ENCODE measurements at places on chromosomes 16 and 17. TPM values are rescaled to one million over a fixed set of nuclear protein-coding genes. Genes with fewer than 3 reads are reported as not detected.

DNA sequence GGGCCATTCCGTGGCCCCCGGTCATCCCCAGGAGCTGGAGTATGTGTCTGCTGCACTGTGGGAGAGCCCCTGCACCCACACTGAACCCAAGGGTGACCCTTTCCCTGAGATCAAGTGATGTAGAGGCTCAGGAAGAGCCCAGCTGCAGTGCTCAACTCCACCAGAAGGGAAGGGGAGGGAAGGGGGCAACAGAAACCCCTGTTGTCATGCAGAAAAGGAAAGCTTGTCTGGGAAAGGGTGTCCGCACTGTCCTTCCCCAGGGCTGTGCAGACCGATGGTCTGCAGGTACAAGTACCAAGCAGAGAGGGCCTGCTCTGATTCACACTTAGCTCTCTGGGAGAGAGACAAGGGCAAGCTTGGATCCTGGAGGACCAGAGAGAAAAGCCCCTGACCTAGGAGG is 45.7 kb upstream of the TOB1 start:
- DNase-seq: no peak

- no peak for DNase-seq
These were observed 2.0 kb downstream of the C16orf87 start for GRCh38 chr16:46828943-46829342.

DNA sequence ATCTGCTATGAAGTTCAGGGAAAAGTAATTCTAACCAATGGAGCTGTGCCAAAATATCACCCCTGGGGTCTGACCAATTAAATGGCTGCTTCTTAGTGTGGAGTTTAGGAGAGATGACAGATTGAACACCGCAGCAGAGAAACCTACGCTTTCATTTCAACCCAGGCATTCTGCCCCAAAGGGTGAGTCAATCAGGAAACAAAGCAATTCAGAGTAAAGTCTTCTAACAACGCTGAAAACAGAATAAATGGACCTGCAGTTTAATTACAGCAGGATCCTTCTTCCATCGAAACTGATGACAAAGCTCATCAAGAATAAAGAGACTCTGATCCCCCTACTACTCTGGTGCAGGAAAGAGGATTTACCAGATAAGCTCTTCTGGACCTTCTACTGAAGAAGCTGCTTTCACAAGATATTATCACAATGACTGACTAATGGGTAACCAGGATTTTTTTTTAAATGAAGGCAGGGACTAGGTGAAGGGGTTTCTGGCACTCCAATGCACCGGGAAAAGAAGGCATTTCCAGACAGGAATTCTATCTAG is 16.7 kb downstream of the RFFL start:
- no peak for DNase-seq

C1QTNF1 gene
- 16.7 TPM for total RNA-seq

DNA sequence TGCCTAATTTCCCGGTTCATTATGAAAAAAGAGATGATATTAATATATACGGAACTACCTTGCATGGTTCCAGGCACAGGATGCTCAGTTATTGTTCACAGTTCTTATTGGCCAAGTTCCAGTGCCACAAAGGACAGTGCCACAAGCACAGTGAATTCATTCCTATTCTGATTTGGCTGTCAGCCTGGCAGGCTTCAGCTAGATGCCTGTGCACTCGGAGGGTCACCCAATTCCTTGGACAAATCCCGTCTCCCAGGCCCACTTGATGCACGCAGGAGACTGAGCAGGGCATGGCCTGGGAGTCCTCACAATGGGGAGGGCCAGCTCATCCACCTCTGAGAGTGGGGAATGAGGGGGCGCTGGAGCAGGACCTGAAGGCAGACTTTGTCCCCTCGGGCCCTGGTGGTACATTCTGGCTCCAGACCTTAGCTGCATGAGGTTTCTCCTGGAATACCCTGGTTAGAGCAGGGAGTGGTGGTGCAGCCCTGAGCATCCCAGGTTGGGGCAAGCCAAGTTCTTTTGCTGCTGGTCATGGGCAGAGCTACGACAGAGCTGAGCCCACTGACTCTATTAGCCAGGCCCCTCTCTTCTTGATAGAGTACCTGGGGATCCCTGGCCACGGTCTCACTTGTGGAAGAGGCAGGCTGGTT is 41.4 kb downstream of the MIS12 start:
- DNase-seq: no peak

GRCh38 chr17:13152501-13152900 is 134.7 kb upstream of the ELAC2 start:
- no peak for DNase-seq
